ENCODE measurements at places on chromosomes 7 and 10.

- peak; percentile 59 for DNase-seq
Observed at GRCh38 chr10:64115908-64116643, 594.9 kb downstream of the REEP3 start.

DNA sequence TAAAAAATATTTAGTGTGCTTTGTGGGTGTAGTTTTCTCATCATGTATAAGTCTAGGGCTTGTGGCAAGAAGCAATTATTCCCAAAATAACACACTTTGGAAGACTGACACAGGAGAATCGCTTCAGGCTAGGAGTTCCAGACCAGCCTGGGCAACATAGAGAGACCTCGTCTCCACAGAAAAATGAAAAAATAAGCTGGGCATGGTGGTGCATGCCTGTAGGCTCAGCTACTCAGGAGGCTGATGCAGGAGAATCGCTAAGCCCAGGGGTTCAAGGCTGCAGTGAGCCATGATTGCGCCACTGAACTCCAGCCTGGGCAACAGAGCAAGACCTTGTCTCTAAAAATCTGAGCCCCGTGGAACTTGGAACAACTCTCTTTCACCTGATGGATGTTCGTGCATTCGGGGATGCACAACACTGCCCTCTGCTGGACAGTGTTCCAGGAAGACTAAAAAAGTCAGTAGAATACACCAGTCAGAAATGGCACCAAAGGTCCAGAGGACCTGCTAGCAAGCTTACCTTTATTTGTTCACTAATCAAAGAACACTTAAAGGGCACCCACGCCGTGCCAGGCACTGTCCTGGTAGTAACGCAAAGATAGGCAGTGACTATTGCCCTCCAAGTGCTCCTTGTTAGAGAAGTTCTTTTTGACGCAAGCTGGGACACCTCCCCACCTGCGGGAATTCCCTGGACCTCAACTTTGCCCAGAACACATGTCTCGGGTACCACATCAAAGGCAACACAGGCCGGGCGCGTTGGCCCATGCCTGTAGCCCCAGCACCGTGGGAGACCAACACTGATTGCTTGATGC is 81.9 kb upstream of the CALN1 start:
- DNase-seq: peak; percentile 75

GRCh38 chr10:12774204-12774894 is 227.2 kb downstream of the CCDC3 start:
- DNase-seq: no peak

GRCh38 chr10:103717341-103718246 is 137.8 kb downstream of the SH3PXD2A start:
- DNase-seq: peak; percentile 56

- DNase-seq: no peak
Observed at GRCh38 chr10:95334805-95335144, 44.0 kb upstream of the PDLIM1 start.

- DNase-seq: no peak
Observed at GRCh38 chr10:12839941-12840611, 161.4 kb downstream of the CCDC3 start.

- peak; percentile 59 for DNase-seq
Observed at GRCh38 chr7:90594751-90595317, 1.3 kb upstream of the CDK14 start.

GRCh38 chr7:18177129-18177814 is 149.6 kb upstream of the PRPS1L1 start:
- no peak for DNase-seq

- DNase-seq: no peak
Observed at GRCh38 chr10:1954300-1954699, 217.0 kb upstream of the ADARB2 start.

- no peak for DNase-seq
Observed at GRCh38 chr10:127909716-127910463, 3.0 kb downstream of the PTPRE start.

DNA sequence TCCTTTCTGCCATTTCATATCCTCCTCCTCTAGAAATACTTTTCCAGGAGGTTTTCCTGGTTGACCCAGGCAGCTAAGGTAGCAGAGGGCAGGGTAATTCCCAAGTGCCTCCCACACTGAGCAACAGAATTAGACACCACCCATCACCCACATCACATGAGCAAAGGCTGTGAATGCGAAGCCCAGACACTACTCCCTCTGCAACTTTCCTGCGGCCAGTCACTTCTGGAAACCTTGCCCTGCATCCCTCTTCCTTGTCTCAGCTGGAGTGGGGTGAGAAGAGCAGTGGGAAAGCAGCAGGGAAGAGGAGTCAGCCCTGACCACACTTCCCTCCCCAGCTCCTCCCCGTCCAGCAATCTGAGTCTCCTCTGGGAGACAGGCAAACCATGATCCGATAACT is 15.2 kb downstream of the TMEM176B start:
- no peak for DNase-seq

DNA sequence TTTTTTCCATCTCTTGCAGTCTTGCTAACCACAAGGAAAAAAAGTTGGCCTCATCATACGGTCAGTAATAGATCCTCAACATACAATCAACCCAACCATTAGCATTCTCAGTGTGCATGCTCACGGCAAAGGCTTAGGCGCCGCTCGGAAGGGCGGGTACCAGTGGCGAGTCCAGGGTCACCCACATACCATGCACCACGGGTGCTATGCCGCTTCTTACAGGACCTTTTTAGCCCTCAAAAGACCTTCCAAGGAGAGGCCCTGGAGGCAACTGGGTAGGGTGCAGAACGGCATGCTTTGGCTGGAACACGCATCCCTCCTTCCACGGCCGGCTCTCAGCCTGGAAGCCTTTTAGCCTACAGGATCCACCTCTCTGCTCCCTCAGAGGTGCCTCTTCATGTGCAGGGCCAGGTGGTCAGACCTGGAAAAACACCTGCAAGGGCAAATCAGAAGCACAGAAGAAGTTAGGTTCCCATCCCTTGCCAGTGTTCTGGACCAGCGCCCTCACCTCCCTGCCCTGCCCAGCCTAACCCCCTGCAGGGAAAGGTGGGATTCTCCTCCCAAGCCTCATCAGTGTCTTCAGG is 5.8 kb downstream of the KLF6 start:
- DNase-seq: no peak

DNA sequence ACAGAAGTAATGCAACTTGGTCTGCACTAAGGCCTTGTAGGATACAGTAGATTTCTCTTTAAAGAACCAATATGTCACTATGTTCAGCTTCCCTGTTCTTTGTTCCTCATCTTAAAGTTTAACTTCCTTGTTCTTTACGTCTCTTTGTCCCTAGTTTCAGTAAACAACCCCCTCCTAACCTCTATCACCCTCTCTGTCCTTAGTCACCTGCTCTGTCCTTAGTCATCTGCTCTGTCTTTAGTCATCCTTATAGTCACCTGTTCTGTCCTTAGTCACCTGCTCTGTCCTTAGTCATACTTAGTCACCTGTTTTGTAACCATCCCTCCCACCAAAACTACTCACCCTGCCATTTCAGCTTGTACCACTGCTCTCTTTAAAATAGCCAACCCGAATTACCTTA is 144.6 kb upstream of the TMEM106B start:
- no peak for DNase-seq

GRCh38 chr7:121562259-121562658 is 166.2 kb upstream of the FAM3C start:
- no peak for DNase-seq

GRCh38 chr7:112112822-112113255 is 93.4 kb downstream of the DOCK4 start:
- DNase-seq: no peak

DNA sequence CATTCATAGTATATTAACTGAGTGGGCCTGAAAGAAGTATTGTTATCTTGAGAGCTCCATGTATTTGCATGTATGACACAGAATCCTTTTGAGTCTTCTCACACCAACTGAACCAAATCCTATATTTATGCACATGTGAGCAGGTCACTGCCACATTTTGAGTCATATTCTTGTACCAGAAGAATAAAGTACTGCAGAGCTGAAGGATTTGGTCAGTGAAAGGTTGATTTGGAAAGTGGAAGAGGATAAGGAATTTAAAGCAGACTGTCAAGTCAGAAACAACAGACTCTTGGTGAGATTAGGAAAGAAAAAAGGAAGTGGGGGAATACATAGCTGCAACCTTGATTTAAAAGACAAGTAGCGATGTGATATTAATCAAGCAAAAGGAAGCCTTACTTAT is 121.8 kb downstream of the ARID5B start:
- DNase-seq: no peak

GRCh38 chr10:125149036-125149679 is 11.2 kb downstream of the CTBP2 start:
- DNase-seq: no peak

DNA sequence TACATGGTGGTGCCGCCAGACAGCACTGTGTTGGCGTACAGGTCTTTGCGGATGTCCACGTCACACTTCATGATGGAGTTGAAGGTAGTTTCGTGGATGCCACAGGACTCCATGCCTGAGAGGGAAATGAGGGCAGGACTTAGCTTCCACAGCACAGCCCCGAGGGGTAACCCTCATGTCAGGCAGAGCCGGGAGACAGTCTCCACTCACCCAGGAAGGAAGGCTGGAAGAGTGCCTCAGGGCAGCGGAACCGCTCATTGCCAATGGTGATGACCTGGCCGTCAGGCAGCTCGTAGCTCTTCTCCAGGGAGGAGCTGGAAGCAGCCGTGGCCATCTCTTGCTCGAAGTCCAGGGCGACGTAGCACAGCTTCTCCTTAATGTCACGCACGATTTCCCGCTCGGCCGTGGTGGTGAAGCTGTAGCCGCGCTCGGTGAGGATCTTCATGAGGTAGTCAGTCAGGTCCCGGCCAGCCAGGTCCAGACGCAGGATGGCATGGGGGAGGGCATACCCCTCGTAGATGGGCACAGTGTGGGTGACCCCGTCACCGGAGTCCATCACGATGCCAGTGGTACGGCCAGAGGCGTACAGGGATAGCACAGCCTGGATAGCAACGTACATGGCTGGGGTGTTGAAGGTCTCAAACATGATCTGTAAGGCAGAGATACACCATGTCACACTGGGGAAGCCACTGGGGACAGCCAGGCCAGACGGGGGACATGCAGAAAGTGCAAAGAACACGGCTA is 104.6 kb upstream of the TNRC18 start:
- DNase-seq: no peak

GRCh38 chr7:103877565-103877964 is 111.9 kb downstream of the RELN start:
- DNase-seq: no peak

DNA sequence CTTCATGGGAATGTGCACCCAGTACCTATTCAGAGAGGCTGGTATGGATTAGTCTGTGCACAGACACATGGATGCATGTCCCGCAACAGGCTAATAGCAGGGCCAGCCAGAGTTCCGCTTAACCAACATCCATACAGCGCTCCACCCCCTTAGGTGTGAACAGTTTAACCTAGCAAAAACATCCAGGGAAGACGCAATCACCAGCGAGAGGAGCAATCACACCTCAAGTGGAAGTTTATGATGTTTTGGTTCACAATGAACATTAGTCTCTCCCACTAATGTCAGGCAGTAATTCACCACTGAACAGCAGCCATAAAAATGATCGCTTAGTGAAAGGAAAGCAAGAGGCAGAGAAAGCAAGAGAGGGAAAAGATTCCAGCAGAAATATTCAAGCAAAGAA is 91.1 kb downstream of the PLXNA4 start:
- DNase-seq: no peak

- DNase-seq: no peak
Observed at GRCh38 chr7:100215895-100216294, 3.9 kb upstream of the PVRIG start.

DNA sequence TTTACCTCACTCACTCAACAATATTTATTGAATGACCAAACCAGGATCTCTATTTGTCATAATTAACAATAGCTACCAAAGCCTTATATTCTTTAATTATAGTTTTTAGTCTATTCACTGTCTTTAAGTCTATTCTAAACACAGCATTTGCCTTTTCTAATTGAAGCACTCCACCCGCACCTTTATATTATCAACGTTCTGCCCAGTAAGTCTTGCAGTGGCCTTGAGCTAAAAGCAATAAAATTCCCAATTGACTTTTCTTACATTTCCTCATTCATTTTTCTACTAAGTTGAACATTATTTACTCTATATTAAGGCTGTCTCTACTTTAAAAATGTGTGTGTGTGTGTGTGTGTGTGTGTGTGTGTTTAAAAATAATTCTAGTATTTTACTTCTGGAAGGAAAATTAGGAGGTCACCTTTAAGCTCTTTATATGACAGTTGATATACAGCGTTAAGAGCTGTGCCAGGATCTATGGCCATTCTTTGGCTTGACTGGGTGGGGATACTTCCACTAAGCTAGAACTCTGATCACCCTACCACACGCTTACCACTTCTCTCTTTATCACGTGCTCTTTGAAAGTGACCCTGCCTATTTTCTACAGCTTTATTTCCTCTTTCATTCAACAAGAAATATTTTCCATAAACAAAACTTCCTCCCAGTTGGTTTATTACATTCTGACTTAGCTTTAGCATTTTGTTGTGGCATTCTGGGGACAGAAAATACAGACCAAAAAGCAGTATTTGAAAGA is 8.8 kb downstream of the PAPSS2 start:
- DNase-seq: no peak

DNA sequence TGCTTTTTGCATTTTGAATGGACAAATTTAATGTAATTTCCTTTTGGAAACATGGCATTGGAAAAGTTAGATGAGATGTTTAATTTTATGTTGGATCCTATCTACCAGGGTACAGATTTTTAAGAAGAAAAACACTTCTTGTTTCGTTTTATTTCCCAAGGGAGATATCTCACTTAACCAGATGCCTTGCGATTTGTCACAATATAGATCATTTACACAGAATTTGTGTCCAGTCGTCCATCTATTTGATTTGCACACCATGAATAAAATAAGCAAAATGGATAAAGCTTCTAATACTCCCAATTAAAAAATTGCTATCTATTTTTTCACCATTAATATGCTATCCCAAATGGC is 25.7 kb downstream of the HDAC9 start:
- no peak for DNase-seq

All from iPS-NIHi11 (cell line).